ENCODE measurements at places on chromosomes 2 and 18.

GRCh38 chr2:19933351-19933981 lies 31.7 kb upstream of the TTC32 start:
- DNase-seq = peak; percentile 22

DNA sequence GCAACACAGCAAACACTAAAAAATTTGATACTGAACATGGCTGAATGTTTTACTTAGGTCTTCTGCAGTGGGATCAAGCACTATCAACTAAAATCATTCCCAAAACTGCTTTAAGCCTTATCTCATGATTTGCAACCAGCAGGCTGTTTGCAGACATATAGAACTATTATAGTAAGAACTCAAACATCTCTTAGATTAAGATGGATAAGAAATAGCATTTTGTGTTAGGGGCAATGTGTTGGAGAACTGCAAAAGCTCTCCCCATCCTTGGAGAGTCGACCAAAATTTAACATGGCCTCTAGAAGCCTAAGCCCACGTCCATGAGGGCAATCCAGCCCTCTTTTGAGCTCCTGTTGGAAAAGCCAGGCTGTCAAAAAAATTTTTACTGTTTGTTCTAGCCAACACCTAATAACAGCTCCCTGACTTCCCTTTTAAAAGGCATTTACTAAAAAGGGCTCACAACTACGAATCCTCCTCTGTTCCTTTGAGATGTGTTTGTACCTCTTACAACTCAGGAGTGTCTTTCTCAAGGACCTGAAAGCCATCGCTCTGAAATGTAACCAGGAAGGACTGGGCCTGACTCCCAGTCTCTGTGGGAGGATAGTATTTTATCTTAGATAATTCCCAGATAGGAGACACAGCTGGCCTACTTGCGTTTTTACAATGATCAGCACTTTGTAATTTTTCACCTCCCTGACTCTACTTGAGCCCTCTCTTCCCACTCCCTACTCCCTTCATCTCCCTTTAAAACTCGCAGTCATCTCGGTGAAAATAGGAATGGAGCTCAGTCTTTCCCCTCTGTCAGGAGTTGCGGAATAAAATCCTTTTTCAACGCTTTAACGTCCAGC lies 1.4 kb downstream of the KRCC1 start:
- no peak for DNase-seq

GRCh38 chr2:66446941-66447340 lies 12.0 kb downstream of the MEIS1 start:
- DNase-seq = no peak

GRCh38 chr2:13666582-13667414 lies 950.1 kb downstream of the TRIB2 start:
- no peak for DNase-seq

DNA sequence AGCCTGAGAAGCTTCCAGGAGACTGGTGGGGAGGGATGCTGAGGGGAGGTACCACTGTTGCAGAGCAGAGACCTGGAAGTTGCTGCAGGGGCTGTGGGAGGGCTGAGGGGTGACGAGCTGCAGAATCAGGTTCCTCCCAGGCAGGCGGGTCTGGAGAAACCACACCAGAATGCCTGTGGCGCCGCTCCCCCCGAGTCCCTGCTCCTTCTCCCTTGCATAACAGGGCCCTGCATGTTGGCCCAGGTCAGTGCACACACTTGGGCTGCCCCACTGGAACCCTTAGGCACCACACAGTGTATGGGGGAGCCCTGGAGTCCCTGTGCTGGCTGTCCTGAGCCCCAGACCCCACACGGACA lies 60.4 kb downstream of the ARL4C start:
- no peak for DNase-seq

GRCh38 chr2:129606496-129607270 lies 372.8 kb upstream of the RAB6C start:
- DNase-seq = no peak

- DNase-seq = peak; percentile 96
Measured at GRCh38 chr18:23710068-23710527, 20.8 kb downstream of the LAMA3 start.

DNA sequence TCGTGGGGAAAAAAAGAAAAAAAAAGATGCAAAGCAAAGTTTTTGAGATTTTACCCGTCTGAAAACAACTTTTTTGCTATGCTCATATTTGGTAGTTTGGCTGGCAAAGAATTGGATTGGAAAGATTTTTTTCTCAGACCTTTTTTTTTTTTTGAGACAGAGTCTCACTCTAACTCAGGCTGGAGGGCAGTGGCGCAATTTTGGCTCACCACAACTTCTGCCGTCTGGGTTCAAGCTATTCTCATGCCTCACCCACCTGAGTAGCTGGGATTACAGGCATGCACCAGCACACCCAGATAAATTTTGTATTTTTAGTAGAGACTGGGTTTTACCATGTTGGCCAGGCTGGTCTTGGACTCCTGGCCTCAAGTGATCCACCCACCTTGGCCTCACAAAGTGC lies 56.3 kb upstream of the TANC1 start:
- DNase-seq = no peak

DNA sequence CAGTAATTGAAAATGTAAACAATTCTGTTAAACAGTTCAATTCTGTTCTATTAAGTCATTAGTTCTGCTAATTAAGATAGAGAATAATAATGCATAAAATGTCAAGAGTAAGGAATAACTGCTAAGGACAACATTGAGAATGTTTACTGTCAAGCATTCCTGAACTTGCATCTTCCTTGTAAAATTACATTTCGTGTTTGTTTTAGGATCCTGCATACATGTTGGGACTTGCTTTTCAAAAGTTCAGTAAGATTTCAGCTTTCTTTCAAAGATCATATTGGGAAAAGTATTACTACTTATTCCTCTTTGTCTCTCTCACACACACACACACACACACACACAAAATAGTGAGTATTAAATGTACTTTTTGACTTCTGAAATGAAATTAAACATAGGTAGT lies 20.5 kb downstream of the DYNC1I2 start:
- DNase-seq = no peak

GRCh38 chr2:27174638-27175037 lies 25.8 kb downstream of the TCF23 start:
- no peak for DNase-seq

DNA sequence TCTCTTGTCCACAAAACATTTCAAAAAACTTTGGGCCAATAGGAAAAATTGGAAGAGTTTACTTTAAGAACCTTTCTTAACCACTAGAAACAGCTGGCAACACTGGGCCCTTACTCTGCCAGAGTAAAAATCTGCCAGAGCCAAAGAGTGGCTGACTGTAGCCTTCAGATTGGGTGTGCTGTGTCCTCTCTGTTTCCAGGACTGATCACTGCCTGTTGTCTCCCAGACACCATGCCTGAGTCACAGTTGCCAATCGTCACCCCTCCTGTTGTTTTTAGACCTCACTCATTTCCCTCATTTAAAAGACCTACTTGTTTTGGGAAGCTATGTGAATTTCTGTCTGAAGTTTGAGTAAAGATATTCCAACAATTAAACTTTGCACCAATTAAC lies 159.1 kb downstream of the PPP1R1C start:
- DNase-seq = peak; percentile 16

DNA sequence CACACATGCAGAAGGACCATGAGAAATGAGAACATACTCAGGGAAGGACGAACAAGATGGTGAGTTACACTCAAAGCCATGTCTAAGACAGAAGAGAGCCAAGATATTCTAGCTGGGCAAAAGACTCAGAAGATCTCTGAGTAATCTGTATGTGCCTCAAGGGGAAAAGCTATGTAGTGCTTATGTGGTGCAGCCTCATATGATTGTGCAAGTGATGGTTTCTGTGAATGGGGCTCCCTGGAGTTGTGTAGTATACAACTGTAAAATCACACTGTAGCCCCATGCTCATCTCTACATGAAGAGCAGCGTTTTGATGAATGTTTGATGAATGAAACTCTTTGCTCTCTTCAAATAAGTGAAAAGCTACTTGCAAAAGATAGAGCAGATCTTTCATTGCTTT lies 57.5 kb downstream of the OSR1 start:
- no peak for DNase-seq

DNA sequence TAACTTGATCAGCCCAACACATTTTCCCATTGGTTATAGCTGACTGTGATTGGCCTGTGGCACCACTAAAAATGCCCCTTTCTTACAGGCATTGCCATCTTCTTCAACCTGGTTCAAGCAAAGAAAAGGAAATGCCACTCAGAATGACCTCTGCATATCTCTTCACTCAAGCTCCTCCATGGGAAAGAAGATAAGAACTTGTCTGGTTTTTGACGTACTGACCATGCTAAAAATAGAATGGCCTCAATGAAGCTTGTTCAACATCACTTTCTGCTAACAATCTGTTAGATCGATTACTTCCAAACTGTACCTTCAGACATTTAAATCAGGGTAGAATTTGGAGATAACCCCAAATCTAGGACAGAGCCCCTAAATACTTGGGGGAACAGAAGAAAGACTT lies 109.5 kb downstream of the CABYR start:
- no peak for DNase-seq

DNA sequence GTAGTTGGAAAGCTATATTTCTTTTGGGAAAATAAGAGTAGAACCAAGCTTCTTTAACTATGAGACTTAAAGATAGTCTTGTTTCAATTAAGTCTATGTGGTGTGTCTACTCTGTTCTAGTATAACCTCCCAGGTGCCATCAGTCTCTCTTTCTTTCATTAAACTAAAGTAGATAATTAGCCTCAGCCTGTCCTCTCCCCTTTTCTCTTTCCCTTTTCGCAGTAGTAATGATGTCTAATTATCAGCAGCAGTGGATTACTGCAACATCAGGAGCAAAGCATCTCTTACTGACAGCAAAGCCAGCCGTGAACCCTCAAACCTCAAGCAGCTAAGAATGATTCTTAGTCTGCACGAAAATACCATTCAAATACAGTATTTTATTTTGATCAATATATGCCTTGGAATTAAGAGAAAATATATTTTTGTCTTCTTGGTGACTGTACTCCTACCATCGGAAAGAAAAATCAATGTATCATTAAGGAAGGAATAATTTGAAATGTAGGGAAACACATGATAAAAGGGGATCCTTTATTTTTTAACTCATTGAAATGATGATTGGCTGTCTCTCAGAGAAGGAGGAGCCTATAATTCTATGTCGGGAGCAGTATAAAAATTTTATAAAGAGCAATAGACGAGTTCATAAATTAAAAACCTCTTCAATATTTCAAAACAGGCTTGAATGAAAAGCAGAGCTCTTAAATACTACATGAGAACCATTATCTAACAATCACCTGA lies 4.5 kb downstream of the NOL4 start:
- no peak for DNase-seq

DNA sequence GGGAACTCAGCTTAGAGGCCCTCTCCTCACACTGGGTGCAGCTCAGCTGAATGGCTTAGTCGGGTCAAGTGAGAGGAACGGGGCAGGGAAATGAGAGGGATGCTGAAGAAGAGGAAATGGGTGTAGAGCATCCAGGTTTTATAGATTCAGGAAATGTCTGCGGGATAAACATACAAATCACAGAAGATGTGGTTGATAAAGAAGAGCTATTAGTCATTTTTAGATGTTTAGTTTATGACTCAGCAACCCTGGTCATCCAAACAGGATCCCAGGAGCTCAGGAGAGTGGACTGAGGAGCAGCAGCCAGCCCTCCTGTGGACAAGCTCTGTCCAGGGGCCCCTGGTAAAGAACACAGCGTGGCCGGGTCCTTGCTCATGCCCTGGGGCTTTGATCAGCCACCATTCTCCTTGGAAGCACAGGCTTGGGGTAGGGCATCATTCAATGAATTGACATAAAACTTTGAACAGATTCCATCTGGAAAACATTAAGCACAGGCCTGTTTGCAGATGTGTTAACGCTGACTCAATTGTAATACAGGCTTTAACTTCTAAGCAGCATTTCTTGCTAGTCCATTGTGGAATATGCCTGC lies 83.0 kb downstream of the NPAS2 start:
- peak; percentile 93 for DNase-seq

DNA sequence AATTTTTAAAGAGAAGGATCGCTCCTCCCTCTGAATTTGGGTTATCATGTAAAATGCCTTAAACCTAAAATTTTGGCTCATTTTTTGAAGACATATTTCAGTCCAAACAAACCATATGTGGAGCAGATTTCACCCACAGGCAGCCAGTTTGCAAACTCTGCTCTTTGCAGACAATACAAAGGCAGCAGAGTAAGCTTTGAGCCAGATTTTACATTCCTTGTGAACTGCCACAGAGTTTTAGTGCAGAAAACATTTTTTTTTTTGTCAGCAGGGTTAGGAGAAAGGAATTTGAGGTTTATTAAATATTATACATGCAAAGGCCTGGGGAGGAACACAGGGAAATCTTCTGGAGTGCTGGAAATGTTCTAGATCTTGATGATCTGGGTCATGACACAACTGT lies 171.9 kb upstream of the FN1 start:
- DNase-seq = no peak

GRCh38 chr2:62293490-62294271 lies 97.8 kb downstream of the B3GNT2 start:
- peak; percentile 56 for DNase-seq

DNA sequence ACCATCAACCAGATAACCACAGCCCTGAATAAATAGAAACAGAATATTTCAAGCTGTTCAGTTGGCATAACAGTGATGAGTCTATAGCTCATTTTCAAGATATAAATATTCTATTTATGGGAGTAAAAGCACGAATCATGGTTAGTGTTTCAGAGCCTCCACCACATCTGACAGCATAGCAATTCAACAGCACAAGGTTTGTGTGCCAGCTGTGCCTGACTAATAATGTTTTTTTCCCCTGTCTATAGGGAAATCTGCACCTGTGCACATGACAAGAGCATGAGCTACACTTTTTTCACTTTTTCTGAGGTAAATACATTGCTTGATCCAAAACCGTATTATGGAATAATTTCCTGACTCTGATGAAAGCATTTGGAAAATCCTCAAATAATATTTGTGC lies 251.3 kb downstream of the RPIA start:
- no peak for DNase-seq

- DNase-seq = no peak
Measured at GRCh38 chr2:98936353-98937351, 627 bp upstream of the CRACDL start.

DNA sequence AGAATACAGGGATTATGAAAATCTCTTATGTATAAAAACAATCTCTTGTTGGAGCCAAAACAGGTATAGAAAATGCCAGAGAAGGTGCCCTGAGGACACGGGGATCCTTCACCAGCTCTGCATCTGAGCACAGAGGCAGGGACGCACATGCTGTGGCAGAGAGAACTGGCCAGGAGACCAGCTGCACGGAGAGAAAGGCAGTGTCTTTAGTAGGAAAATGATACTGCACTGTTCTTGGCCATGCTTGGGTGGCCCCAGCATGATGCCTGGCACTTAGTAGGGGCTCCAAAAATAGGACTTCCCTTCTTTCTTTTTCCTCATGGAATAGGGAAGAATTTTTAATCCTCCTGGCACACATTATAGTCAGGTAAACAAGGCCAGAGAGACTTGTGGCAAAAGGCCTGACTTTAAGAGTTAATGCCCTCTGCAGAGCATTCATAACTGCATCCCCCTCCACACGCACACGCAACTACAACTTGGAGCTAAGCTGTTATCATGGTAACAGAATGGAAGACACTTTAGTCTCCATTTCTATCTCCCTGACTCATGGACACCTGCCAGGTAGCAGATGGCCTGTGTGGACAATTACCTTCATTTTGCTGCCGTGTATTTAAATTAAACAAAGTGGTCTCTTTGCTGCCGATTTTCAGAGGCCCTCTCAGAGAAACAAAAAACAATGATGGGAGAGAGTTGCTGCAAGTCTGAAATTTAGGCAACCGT lies 59.7 kb upstream of the DNMT3A start:
- no peak for DNase-seq

GRCh38 chr18:55251254-55251971 lies 292.2 kb upstream of the CCDC68 start:
- DNase-seq = no peak

Measured in NCI-H226 (cell line).